ENCODE measurements at places on chromosomes 11 and 22. TPM values are rescaled to one million over a fixed set of nuclear protein-coding genes. Genes with fewer than 3 reads are reported as not detected.

PTPN5 gene
- total RNA-seq, result not detected

ZNF215 gene
- 7.4 TPM for total RNA-seq

CD44 gene
- 672 TPM for total RNA-seq

PIWIL4 gene
- total RNA-seq, result 3.9 TPM

RAB39A gene
- not detected for total RNA-seq

WDR74 gene
- 29.1 TPM for total RNA-seq

CCDC157 gene
- 4.1 TPM for total RNA-seq

UBQLNL gene
- 0.32 TPM for total RNA-seq

YPEL4 gene
- total RNA-seq, result 0.73 TPM

MIAT gene
- 1.8 TPM for total RNA-seq

CRYBB2 gene
- not detected for total RNA-seq

MYBPC3 gene
- not detected for total RNA-seq

RIMBP3C gene
- total RNA-seq, result 0.12 TPM

CREB3L1 gene
- 69.4 TPM for total RNA-seq

OR51E2 gene
- not detected for total RNA-seq

IGF2 gene
- 1.9 TPM for total RNA-seq

HTR3A gene
- total RNA-seq, result not detected

SYT12 gene
- total RNA-seq, result under 0.01 TPM

FXYD2 gene
- total RNA-seq, result not detected

RAB3IL1 gene
- 19.0 TPM for total RNA-seq

GPR83 gene
- not detected for total RNA-seq

TSSK2 gene
- not detected for total RNA-seq

APLNR gene
- not detected for total RNA-seq

OVCH2 gene
- total RNA-seq, result not detected

TRIM29 gene
- total RNA-seq, result 2.7 TPM

ARHGEF17 gene
- total RNA-seq, result 70.3 TPM

SLCO2B1 gene
- not detected for total RNA-seq

FOLR3 gene
- not detected for total RNA-seq

UCP3 gene
- total RNA-seq, result 0.36 TPM

EIF3D gene
- 395 TPM for total RNA-seq

MPPED2 gene
- not detected for total RNA-seq

C22orf15 gene
- 2.2 TPM for total RNA-seq

KBTBD3 gene
- total RNA-seq, result 3.2 TPM

PHLDA2 gene
- total RNA-seq, result 4.5 TPM

APOA1 gene
- total RNA-seq, result not detected

FOLH1 gene
- total RNA-seq, result 1.3 TPM

OR9G1 gene
- total RNA-seq, result not detected

PTPRCAP gene
- total RNA-seq, result 0.32 TPM

B4GALNT4 gene
- total RNA-seq, result 1.5 TPM

CYP2D6 gene
- 0.24 TPM for total RNA-seq

RPS6KA4 gene
- 54.0 TPM for total RNA-seq

OR8A1 gene
- total RNA-seq, result under 0.01 TPM

TEAD1 gene
- 332 TPM for total RNA-seq

FREY1 gene
- total RNA-seq, result 1.5 TPM

SEZ6L gene
- total RNA-seq, result 0.16 TPM

DHCR7 gene
- total RNA-seq, result 55.3 TPM

GAB2 gene
- 22.0 TPM for total RNA-seq

CBL gene
- total RNA-seq, result 16.2 TPM

CALCB gene
- 0.16 TPM for total RNA-seq

SCGB1D2 gene
- total RNA-seq, result not detected

AHNAK gene
- 967 TPM for total RNA-seq

TRIM49 gene
- total RNA-seq, result not detected

FAM83F gene
- under 0.01 TPM for total RNA-seq

CELSR1 gene
- 3.1 TPM for total RNA-seq

CAPN1 gene
- total RNA-seq, result 174 TPM

MFNG gene
- total RNA-seq, result not detected

CDKN1C gene
- 12.4 TPM for total RNA-seq

APOC3 gene
- total RNA-seq, result not detected

KDM4F gene
- not detected for total RNA-seq
